ENCODE measurements at places on chromosomes 2 and 18. TPM values are rescaled to one million over a fixed set of nuclear protein-coding genes. Genes with fewer than 3 reads are reported as not detected.

DNA sequence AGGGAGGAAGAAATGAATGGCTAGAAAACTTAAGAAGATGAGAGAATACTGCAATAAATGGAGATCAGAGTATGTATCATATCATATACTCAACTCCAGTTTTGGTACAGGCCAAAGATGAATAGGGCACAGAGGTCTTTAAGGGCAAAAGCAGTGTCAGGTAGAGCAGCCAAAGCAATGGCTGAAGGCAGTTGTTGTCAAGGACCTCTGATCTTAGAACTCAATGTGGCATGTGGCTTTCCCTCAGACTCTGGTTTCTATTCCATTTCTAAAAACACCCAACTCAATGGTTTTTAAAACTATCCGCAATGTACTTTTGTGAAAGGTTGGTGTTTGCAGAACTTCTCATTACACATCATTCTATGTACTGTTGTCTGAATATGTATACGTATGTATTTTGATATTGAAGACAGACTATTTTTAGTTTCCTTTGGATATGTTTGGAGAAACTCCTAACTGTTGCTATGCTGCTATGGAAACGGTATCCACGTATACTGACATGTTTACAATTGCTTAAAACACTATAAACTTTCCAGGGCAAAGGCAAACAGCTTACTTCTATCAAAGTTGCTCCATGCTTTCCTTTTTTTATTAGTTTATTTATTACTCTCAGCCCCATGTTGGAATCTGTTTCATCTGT, 58.1 kb upstream of the PELI1 start:
- no peak overlapping the region for H3K4me3 ChIP-seq
- peaks cover 16% of the 10 kb centered on the region for H3K4me1 ChIP-seq
- H3K36me3 ChIP-seq, result no peaks in the 10 kb centered on the region
- H3K27ac ChIP-seq, result no peak overlapping the region
- H3K27me3 ChIP-seq, result no peaks in the 10 kb centered on the region

DNA sequence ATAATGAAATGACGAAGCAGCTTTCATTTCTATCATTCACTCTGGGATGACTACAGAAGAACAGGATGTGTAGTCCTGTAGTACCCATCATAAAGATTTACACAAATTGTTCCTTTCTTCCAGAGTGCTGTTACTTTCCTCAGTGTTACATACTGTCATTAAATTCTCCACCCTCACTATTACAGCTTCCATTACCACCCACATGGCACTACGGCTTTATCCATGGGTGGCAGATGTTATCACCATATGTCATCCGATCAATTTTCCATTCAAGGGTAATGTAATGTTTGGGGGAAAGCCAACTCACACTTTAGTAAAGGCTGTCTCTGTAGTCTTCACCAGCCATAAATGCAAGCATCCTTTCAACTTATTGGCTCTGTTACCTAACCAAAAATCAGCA, 7.1 kb upstream of the CSRNP3 start:
- H3K4me1 ChIP-seq, result no peaks in the 10 kb centered on the region
- H3K36me3 ChIP-seq, result no peaks in the 10 kb centered on the region
- no peak overlapping the region for H3K4me3 ChIP-seq
- no peaks in the 10 kb centered on the region for H3K27me3 ChIP-seq
- H3K27ac ChIP-seq, result no peak overlapping the region

The DSC3 gene
- 0.01 TPM for polyA plus RNA-seq

DNA sequence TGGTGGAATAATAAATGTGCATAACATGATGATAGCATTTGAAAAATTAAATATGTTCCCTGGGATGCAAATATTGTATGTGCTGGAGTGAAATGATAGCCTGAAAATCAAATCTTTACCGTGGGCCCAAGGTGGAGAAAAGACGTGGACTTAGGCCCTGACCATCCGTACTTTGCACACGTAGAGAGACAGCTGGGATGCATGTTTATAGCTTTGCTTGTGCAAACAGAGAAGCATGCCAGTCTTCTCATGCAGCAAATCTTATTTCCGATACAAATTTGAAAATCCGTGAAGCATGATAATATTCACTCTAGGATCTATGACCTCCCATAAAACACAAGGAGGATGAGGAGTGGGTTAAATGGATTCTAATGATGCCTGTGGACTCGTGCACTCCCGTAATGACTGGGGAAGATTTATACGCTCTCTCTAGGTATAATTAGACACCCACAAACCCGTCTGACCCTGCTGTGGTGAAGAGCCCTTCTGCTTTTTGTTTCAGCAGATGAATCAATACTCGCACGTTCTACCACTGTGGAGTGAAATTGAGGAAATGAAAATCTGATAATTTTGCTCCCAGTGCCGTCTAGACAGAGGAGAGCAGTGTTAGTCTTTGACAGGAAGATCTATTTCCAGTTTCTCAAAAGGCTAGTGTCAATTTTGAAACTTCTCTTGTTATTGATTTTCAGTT, 810.3 kb upstream of the SALL3 start:
- no peak for DNase-seq
- H3K27ac ChIP-seq, result no peak overlapping the region
- no peak overlapping the region for H3K4me3 ChIP-seq

The LONRF2 gene
- polyA plus RNA-seq, result 0.03 TPM

- no peak for DNase-seq
- H3K27me3 ChIP-seq, result no peaks in the 10 kb centered on the region
- H3K36me3 ChIP-seq, result no peaks in the 10 kb centered on the region
- H3K27ac ChIP-seq, result no peak overlapping the region
Observed at GRCh38 chr2:209988010-209988409, 14.4 kb upstream of the RPE start.

DNA sequence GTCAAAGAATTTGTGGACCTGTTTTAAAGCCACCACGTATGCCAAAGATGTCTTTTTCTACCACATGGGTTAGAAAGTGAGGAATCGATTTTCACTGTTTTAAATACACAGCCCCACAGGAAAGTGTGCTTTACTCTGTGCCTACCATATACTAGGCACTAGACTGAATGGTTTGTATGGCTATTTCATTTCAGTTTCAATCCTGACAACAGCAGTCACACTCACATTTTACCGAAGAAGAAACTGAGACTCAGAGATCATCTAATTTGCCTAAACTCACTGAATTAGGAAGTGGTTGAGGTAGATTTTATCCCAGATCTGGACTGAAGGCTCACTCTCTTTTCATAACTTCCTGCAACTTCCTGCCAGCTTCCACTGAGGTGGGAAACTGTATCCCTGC, 176.4 kb downstream of the ALK start:
- H3K27ac ChIP-seq, result no peak overlapping the region
- DNase-seq, result no peak
- no peaks in the 10 kb centered on the region for H3K27me3 ChIP-seq
- H3K4me3 ChIP-seq, result no peak overlapping the region
- H3K36me3 ChIP-seq, result no peaks in the 10 kb centered on the region

GRCh38 chr18:26656944-26657536, 108.7 kb upstream of the KCTD1 start:
- peaks cover 22% of the 10 kb centered on the region for H3K27me3 ChIP-seq
- peak overlapping the region; percentile 71 for H3K4me3 ChIP-seq
- H3K4me1 ChIP-seq, result no peaks in the 10 kb centered on the region
- H3K27ac ChIP-seq, result no peak overlapping the region
- DNase-seq, result peak; percentile 61

The MDH1B gene
- 0.73 TPM for polyA plus RNA-seq

DNA sequence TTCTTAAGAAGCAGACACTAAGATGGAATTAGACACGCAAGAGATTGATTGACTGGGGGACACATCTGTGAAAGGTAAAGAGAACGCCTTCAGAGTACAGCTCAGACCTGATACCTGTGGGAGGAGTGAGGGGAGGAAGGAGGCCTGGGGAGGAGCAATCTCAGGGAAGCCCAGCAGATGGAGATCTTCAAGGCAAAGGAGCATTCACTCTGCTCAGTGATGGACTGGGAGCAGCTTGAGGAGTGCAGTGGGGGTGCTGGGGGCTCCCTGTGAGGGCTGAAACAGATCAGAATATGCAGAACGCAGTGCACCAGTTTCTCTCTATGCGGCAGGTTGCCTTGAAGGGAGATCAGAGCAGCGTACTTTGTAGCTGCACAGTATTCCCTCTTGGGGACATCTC, 103.7 kb upstream of the ATP8B1 start:
- no peak for DNase-seq
- H3K36me3 ChIP-seq, result no peaks in the 10 kb centered on the region

GRCh38 chr18:21000667-21001066, 110.9 kb downstream of the ROCK1 start:
- H3K4me1 ChIP-seq, result peaks cover 9% of the 10 kb centered on the region
- no peak overlapping the region for H3K27ac ChIP-seq
- peaks cover 1% of the 10 kb centered on the region for H3K36me3 ChIP-seq
- no peak overlapping the region for H3K4me3 ChIP-seq
- H3K27me3 ChIP-seq, result no peaks in the 10 kb centered on the region

GRCh38 chr2:200302940-200303727, 3.4 kb upstream of the SPATS2L start:
- H3K4me3 ChIP-seq, result no peak overlapping the region
- DNase-seq, result no peak
- no peaks in the 10 kb centered on the region for H3K27me3 ChIP-seq
- H3K36me3 ChIP-seq, result no peaks in the 10 kb centered on the region
- H3K27ac ChIP-seq, result no peak overlapping the region
- H3K4me1 ChIP-seq, result peaks cover 16% of the 10 kb centered on the region

DNA sequence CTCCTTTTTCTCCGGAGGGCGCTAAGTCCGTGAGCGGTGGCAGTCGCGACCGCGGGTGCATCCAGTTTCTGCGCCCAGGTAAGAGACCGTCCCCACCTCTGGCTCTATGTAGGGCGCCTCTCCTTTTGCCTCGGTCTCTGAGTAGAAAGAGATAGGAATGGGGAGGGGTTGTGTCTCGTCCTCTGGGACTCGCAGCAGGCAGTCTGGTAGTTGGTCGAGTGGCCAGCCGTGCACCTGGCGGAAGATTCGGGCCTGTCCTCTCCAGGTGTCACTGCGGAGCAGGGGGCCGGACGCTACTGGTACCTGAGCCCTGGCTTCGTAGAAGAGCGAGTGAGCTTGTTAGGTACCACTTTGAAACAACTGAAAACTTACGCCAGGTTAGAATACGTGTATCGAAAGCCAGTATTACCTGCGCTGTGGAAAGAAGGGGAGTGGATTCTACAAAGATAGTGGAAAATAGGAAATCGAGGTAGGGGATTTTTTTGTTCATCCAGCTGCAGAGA, 403 bp downstream of the MAP2 start:
- no peak for DNase-seq
- H3K27me3 ChIP-seq, result no peaks in the 10 kb centered on the region
- H3K36me3 ChIP-seq, result no peaks in the 10 kb centered on the region
- peaks cover 2% of the 10 kb centered on the region for H3K4me1 ChIP-seq
- peak overlapping the region; percentile 89 for H3K4me3 ChIP-seq
- no peak overlapping the region for H3K27ac ChIP-seq

- no peak overlapping the region for H3K27ac ChIP-seq
- H3K4me3 ChIP-seq, result no peak overlapping the region
- no peaks in the 10 kb centered on the region for H3K36me3 ChIP-seq
Observed at GRCh38 chr2:195489101-195489500, 167.9 kb upstream of the SLC39A10 start.
